ENCODE measurements at places on chromosomes 7 and 10.

- no peak for DNase-seq
Measured at GRCh38 chr7:94590526-94591162, 65.3 kb downstream of the SGCE start.

GRCh38 chr10:132964231-132964630, 21.9 kb upstream of the CFAP46 start:
- DNase-seq = no peak

DNA sequence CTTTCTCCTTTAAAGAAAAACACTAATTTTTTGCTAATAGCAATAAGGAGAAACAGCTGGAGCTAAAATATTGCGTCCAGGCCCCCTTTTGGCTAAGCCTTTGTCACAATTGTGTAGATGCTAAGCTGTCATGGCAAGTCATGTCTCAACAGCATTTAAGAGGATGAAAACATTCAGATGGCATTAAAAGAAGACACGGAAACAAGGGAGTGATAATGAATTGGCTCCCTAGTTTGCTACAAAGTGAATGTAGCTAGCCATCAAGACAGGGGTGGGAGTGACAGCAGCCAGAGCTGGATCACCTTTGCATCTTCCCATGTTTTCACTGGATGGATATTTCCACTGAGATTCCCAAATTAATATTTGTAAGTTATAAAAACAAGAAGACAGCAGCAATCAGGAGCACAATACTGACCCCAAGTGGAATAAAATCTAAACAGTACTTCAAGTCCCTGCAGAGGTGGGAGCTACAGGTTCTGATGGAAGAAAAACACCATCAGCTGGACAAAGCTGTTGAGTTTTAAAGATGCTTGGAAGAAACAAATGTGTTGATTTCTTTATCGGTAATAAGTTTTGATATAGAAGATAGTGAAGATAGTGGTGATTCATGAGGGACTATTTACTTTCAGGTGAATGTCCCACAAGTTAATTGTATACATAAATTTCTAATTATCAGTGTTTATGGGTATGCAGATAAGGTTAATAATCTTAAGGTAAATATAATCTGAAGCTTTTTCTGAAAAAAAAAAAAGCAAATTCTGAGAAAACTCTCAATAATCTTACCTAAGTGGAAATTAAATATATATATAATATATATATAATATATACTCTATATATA, 129.4 kb downstream of the SLC16A9 start:
- no peak for DNase-seq

GRCh38 chr10:100345570-100346330, 1.3 kb upstream of the SCD start:
- no peak for DNase-seq

- no peak for DNase-seq
Measured at GRCh38 chr10:43865265-43866135, 216.8 kb upstream of the ZNF32 start.

DNA sequence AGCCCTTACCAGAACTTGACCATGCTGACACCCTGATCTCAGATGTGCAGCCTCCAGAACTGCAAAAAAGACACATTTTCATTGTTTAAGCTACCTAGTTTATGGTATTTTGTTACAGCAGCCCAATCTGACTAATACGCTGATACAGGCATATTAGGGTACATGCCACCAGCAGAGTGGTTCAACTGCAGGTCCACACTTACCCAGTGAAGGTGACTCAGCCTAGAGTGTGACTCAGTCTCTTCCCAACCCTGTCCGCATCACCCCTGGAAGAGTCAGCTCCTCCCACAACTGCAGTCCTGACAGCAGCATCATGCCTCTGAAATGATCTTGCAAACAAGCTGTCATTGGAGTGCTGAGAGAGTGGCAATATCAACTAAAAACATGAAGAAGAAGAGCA, 30.8 kb upstream of the GOT1 start:
- DNase-seq = no peak

- DNase-seq = no peak
Measured at GRCh38 chr7:1777122-1777521, 107.0 kb downstream of the ELFN1 start.

DNA sequence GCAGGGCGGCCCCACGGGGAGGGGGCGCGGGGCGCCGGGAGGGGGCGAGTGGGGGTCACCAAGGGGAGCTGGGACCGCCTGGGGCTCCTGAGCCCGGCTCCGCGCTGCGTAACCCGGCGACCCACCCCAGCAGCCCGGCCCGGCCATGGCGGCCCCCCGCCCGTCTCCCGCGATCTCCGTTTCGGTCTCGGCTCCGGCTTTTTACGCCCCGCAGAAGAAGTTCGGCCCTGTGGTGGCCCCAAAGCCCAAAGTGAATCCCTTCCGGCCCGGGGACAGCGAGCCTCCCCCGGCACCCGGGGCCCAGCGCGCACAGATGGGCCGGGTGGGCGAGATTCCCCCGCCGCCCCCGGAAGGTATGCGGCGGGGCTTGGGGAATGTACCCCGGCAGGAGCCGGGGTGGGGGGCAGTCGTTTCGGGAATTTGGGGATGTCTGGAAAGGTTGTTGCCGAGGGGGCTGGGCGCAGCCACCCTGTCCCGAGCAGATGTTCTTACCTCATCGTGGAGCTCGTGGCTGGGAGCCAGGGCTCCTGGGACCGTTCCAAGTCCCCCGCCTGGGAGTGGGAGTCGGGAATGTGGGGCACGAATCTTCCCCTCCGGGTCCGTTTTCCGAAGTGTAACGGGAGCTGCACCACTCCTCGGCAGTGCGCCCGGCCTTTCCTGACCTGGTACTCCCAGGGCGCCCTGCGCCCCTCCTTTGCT, 431 bp downstream of the ZYX start:
- DNase-seq = no peak

- no peak for DNase-seq
Measured at GRCh38 chr10:61899069-61899531, 2.4 kb upstream of the ARID5B start.

GRCh38 chr10:132245056-132245455, 58.3 kb downstream of the DPYSL4 start:
- DNase-seq = no peak

DNA sequence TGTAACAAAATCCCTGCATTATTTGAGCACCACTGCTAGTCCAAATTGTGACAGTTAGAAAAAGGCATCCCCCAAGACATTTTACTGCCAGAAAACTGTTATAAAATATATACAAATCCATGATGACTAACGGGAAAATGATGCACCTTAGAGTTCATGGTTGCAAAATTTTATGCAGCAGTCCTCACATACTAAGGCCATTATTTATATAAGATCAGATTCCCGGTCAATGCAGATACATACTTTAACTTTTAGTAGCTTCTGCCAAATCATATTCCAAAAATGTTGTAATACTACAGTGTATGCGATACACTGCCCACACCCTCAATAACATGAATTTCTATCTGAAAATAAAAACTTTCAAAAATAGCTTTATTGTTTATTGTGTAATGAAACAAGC, 239.9 kb upstream of the ZNF32 start:
- DNase-seq = no peak

- DNase-seq = peak; percentile 54
Measured at GRCh38 chr7:105673367-105674084, 92.2 kb upstream of the EFCAB10 start.

- no peak for DNase-seq
Measured at GRCh38 chr7:46191776-46192175, 270.7 kb upstream of the IGFBP3 start.

GRCh38 chr10:109862041-109862440, 61.3 kb downstream of the XPNPEP1 start:
- no peak for DNase-seq

DNA sequence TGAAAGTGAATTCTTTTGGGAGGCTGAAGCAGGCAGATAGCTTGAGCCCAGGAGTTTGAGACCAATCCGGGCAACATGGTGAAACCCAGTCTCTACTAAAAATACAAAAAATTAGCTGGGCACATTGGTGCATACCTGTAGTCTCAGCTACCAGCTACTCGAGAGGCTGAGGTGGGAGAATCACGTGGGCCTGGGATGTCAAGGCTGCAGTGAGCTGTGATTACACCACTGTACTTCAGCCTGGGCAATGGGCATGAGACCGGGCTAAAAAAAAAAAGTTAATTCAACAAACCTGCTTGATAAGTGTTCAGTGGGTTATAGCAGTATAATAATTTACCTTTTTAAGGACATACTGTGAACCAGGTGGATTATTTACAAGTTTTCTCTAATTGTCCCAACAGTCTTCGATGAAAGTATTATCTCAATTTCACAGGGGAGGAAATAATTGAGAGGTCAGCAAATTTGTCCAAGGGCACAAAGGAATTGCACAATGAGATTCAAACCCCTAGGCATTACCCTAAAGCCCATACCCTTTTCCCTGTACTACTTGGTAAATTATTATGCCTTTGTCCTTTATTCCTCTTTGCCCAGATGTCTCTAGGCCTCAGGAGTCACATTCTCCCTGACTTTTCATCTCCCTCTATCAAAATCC, 13.1 kb upstream of the DLD start:
- no peak for DNase-seq

GRCh38 chr10:119428789-119429188, 113.7 kb downstream of the RGS10 start:
- DNase-seq = peak; percentile 12

DNA sequence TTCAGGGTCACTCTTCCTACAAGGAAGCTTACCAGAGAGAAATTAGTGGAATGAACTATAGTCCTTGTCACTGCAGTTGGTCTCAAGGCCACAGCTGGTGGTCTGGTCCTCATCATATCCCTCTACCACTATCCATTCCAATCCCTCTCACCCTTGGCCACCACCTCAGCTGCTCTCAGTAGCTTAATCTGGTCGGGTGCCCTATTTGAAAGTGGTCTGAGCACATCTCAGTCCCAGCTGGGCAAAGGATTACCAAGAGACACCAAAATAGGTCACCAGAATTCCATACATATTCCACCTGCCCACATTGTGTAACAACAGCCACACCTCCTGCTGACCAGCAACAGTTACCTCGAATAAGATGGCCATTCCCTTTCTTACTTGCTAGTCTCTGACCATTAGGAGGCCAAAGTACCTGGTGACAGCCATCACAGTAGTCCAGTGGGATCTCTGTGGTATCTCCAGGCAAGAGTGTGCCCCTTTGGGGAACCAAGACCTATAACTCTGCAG, 3.3 kb upstream of the ZC3HAV1 start:
- no peak for DNase-seq

- DNase-seq = peak; percentile 50
Measured at GRCh38 chr7:23175938-23176337, 5.9 kb upstream of the NUP42 start.

DNA sequence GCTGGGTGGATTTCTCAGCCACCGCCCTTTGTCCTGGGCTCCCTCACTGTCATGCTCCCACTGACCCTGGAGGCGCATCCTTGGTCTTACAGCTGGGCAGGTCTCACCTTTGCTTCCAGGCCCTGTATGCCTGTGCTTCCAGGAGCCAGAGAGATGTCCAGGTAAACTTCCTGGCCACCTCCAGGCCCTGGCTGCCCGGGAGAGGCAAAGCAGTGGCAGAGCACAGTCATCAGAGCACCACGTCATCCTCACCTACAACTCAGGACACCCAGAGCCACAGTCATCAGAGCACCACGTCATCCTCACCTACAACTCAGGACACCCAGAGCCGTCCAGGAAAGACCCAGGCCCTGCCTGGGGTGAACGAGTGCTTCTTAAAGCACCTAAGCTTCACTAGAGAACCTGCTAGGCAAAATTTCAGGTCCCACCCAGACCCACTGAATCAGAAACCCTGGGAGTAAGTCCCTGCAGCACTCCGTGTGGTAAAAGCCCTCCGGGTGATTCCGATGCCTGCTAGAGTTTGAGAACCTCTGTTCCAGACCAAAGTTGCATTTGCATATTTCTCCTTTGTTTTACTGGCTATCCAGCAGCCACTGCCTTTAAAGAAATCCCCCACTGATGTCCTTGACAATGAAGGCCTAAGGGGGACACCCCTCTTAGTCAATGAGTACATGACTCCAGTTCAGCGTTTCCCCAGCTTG, 62.3 kb downstream of the DLG5 start:
- DNase-seq = no peak

GRCh38 chr10:97532935-97533671, 34.4 kb downstream of the UBTD1 start:
- no peak for DNase-seq

DNA sequence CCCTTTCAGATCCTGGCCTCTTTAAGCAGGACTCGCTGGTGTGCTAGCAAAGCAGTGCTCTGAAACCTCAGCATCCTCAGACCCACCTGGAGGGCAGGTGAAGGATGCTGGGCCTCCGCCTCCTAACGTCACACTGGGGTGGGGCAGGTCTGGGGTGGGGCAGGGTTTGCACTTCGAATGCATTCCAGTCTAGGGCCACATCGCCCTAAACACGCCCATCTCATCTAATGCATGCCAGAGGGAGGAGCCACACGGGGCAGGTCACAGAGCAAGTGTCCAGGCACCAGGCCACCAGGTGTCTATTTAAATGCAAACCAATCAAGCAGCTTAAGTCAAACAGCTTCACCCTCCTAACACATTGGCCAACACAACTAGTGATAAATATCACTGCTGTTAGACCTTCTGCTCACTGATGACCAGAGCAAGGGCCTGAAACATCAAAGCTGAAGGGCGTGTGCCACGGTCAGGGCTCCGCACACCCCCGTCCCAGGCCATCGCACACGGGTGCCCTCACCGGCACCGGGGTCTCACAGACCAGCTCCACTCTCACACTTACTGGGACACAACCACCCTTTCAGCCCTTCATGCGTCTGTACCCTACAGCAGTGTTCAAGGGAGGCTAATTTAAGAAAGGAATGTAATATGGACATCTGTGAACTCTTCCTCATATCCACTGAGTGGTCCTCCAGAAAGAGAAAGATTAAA, 47.1 kb downstream of the DIP2C start:
- no peak for DNase-seq

DNA sequence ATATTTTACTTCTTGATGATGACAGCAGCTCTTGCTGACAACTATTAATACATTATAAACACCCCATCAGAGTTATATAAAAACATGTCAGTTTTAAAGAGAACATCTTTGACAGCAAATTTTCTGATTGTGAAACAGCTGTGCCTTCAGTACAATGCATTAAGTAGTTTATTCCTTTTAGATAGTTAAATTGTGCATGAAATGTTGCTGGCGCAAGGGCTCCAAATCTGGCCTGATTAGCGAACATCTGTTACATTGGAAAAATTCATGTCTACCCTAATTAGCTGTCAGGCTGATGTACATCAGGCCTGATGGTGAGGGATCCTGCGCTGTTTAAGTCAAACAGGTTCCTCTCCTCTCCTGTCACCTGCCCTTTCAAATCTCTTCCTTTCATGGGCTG, 171.9 kb upstream of the SP8 start:
- DNase-seq = no peak

GRCh38 chr10:131895116-131895515, 5.7 kb upstream of the PPP2R2D start:
- no peak for DNase-seq

DNA sequence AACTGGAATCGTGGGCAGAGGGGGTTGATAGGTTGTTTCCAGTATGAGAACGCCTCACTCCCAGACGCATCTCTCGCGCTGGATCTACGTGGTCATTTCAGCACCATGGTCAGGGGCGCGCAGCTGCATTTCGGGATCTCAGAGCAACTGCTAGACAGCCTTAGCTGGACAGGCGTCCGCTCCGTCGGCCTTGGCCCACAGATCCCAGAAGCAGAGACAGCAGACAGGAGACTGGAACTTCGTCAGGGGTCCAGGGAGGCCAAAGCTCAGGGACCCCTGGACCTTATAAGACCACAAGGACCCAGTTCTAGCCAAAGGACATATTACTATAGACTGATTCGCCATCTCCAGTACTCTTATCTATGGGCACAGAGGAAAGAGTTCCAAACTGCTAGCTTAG, 5.3 kb downstream of the NEUROG3 start:
- peak; percentile 11 for DNase-seq

All from inflammatory macrophage treated with lipopolysaccharide for 1 hour (primary cell).